H4 (cell line): ENCODE measurements at places on chromosomes 7 and 10. TPM values are rescaled to one million over a fixed set of nuclear protein-coding genes. Genes with fewer than 3 reads are reported as not detected.

DNA sequence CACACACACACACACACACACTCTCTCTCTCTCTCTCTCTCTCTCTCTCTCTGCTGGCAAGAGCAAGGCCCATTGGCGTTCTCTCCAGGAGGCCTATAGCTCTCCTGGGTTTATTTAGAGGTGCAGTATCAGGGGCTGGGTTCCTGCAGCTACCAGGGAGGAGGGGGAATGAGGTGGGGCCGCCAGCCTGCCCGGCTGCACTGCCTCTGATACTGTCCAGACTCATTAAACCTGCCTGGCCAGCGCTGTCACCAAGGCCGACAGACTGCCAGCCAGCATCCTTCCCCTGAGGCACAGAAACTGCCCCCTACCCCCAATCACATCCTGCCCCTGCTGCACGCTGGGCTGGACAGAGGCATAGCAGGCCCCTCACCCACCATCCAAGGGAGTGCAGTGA lies 4.3 kb downstream of the PRRT4 start:
- no peak for DNase-seq

- DNase-seq, result no peak
Observed at GRCh38 chr10:1110674-1111119, 54.5 kb downstream of the WDR37 start.

GRCh38 chr10:128875956-128876736 lies 590.9 kb upstream of the MGMT start:
- DNase-seq, result no peak

DNA sequence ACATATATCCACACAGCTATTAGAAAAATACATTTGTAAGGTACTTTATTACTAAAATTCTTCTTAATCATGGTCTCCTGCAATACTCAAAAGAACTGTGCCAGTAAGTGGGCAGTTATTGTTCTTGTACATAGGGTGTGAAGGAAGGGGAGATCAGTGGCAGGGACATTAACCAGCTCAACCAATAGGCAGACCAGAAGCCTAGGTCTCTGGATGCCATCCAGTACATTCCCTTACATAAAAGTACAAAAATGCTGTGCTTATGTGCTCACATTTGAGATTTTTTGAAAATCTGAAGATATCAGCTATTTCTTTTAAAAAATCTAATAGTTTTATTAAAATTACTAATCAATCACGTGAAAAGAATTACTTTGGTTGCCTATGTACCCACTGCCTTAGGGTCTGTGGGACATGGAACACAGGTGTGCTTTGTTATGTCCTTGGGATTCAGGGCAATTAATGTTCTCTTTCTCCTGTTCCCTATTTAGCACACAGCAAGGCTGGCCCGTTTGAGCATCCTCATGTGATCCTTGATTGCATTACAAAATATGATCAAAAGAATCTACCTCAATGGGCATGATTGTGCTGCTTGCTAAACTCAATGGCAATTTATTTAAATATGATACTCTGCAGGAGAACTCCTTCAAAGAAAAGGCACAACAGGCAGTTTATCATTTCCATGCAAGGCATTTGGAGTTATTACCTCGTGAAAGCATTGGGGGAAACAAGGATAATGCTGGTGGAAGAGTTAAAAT lies 22.7 kb downstream of the TWIST1 start:
- no peak for DNase-seq

GRCh38 chr10:98252464-98252863 lies 15.5 kb downstream of the LOXL4 start:
- DNase-seq, result no peak

- DNase-seq, result no peak
Observed at GRCh38 chr7:20911081-20911480, 124.4 kb upstream of the SP8 start.

Gene EPHA1
- not detected in 2 replicates for total RNA-seq
